Large intestine (tissue), 12 donors: ENCODE measurements at places on chromosomes 1 and 21. TPM values are rescaled to one million over a fixed set of nuclear protein-coding genes. Genes with fewer than 3 reads are reported as not detected.

Gene FCAMR
- polyA plus RNA-seq = 5.3 TPM

DNA sequence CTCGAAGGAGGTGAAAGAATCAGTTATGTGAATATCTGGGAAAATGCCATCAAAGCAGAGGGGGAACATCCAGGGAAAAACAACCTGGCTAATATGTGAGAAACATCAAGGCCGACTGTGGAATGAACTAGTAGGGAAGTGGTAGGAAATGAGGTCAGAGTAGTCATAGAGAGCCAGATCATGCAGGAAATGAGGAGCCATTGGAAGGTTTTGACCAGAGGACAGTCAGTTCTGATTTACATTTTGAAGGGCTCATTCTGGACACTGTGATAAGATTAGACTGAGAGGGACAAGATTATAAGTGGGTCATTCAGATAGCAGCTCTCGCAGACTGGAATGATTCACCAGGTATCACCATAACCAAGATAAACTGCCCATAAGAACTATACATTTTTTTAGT lies 63.7 kb downstream of the SYT14 start:
- DNase-seq = no peak

DNA sequence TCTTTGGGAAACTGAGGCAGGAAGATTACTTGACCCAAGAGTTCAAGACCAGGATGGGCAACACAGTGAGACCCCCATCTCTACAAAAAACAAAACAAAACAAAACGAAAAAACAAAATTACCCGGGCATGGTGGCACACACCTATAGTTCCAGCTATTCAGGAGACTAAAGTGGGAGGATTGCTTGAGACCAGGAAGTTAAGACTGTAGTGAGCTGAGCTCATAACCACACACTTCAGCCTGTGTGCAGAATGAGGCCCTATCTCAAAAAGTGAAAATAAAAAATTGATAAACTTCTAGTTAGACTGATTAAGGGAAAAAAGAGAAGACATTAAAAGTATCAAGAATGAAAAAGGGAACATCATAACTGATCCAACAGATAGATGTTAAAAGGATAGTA lies 154.0 kb downstream of the RHOU start:
- DNase-seq = no peak

Gene GPR37L1
- 0.10 TPM for polyA plus RNA-seq

GRCh38 chr1:89201106-89201794 lies 2.5 kb upstream of the GBP4 start:
- DNase-seq = peak; percentile 39

Gene FAM163A
- polyA plus RNA-seq = 5.5 TPM

Gene C1orf210
- polyA plus RNA-seq = 46.2 TPM

DNA sequence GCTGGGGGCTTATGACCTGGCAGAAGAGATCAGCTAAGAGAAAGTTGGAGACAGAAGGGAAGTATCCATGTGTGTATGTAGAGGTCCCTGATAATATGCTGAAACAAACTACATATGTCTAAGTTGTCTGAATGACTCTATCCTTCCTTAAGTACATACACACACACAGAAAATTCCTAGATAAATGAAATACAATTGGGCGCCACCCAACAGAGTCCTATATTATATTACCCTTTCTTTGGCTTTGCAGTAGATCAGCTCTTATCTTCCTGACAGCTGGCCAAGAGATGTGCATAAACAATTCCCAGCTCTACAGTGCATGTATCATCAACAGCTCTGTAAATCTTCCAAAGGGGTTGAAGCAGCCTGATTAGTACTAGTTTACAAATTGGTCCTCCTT lies 40.1 kb downstream of the SORT1 start:
- DNase-seq = no peak

GRCh38 chr1:226871636-226872327 lies 1.4 kb downstream of the PSEN2 start:
- DNase-seq = no peak

Gene MXRA8
- polyA plus RNA-seq = 346 TPM

- no peak for DNase-seq
Measured at GRCh38 chr1:183143576-183144315, 42.3 kb upstream of the LAMC2 start.

Gene AJAP1
- polyA plus RNA-seq = 0.57 TPM

Gene MMEL1
- polyA plus RNA-seq = 14.3 TPM

DNA sequence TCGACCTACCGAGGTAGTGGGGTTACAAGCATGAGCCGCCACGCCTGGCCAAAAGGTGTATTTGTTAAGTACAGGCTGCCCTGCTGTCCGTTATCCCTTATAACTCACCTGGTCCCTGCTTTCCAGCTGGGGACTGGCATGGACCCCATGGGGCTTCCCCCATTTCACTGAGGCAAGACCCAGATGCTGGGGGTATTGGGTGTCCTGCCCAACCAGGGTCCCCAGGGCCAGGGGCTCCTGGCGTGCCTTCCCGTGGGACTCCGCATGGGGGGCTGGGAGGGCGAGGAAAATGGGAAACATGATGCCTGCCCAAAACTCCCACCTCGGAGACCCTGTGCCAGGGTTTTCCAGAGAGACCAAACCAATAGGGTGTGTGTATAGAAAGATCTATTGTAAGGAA lies 64.4 kb downstream of the FAAP20 start:
- DNase-seq = no peak

Gene TRABD2B
- polyA plus RNA-seq = 3.0 TPM

Gene OR2L2
- polyA plus RNA-seq = 0.52 TPM

DNA sequence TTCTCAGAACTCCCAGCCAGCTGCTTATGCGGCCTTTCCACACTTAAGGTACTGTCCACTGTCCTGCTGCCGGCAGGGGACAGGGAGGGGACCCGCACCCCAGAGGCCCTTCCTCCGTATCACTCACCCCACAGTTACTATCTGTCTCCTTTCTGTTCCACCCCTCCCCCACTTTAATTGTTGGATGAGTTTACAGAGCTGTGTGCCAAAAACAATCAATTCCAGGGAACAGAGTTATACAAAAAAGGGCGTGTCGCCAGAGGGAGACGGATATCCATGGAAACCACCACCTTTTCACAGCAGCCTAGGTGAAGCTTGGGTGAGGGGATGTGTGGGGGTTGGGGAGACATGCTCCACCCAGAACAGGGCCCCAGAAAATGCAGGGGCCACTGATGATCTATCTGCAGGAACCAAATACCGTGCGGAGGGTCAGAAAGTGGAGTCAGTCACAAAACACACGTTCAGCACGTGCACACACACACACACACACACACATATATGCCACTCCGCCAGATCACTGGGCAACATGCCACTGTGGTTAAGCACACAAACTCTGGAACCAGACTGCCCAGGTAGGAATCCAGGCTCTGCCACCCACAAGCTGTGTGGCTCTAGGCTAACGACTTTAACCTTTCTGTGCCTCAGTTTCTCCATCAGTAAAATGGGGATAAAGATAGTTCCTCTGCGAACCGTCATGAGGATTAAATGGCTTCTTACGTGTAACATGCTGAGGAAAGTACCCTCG lies 30.5 kb downstream of the CASZ1 start:
- no peak for DNase-seq

Gene SYCP1
- polyA plus RNA-seq = not detected

DNA sequence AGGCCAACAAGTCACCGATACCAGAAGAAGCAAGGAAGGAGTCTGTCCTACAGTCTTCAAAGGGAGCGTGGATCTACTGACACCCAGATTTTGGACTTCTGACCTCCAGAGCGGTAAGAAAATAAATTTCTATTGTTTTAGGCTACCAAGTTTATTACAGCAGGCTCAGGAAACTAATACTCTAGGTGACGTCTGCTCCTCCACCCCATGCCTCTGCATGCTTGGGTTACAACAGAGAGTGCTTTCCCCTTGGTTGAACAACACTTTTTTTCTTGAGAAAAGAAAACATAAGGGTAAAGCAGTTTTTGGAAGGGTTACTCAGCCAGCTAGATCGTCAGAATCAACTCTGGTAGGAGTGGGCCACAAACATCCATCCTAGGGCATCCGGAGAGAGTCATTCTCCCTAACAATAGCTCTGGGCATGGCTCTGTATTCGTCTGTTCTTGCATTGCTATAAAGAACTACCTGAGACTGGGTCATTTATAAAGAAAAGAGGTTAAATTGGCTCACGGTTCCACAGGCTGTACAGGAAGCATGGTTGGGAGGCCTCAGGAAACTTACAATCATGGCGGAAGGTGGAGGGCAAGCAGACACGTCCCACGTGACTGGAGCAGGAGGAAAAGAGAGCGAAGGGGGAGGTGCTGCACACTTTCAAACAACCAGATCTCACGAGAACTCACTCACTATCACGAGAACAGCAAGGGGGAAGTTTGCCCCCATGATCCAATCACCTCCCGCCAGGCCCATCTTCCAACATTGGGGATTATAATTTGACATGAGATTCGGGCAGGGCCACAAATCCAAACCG lies 22.2 kb upstream of the DNAJC11 start:
- DNase-seq = no peak

Gene COL9A2
- polyA plus RNA-seq = 11.0 TPM

DNA sequence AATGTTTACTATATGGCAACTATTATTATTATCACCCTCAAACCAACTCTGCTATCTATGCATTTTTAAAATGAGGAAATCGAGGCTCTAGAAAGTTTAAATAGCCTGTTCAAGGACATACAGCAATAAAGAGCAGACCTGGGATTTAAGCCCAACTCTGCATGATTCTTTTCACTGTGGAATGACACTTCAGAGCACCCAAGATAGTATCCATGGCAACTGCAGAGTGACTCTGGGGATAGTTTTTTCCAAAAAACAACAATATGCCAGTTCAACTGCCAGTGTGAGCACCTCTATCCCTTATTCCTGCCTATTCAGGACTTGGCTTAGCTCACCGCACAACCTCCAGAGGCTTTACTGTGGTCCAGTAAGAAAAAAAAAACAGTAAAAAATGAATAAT lies 293.9 kb downstream of the BRINP2 start:
- DNase-seq = no peak

DNA sequence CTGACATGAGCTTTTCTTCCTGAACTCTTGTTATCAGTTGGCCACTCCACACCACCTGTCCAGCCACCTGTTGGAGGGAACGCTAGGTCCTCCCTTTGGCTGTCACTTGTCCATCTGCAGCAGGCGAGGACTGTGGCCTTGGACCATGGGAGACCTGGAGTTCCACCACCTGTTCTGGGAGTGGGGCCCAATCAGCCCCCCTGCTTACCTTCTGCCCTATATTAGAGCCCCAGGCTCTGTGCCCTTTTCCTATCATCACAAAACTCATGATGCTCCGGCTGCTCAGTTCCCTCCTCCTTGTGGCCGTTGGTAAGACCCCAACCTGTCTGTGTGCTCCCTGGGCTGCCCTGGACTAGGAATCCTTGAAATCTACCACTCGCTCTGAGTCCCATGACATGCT lies at the start of gene CELA3A:
Gene CELA3A (plus strand): TSS at position 249 of the 400 bp plus-strand sequence. CDS start 18 bp downstream, at position 267.
- no peak for DNase-seq

- DNase-seq = no peak
Measured at GRCh38 chr1:172895761-172896160, 155.0 kb downstream of the TNFSF18 start.

DNA sequence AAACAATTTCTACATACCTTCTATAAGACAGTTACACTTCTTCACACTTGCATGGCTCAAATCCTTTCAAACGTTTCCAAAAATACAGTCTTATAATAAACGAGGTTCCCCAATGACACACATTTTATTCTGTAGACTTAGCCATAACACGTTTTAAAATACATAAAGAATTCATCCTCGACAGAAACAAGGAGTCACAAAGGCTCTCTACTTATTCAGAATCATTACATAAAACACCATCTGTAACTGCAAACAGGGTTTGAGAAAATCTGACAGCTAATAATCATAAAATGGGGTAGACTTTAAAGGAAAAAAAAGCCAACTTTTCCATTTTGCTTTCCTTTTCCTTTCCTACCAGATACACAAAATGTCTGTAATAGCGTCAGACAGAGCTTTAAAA lies 1.8 kb downstream of the PIK3R3 start:
- DNase-seq = no peak

DNA sequence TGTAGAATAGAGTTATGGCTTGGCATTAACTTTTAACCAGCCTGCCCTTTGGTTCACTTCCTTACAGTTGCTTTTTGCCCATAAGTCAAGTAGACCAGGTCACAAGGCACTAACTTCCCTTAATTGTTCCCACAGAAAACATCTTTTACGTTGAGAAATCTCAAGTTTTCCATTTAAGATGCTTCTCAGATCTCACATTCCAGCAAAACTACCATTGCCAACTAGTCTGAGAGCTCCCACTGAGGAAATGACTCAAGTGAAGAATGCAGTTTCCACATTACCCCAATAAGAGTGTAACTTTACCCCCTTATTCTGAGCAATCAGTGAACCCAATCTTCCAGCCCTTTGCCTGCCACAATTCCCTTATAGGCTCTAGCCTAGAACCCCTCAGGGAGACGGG lies 502.2 kb upstream of the OLFM3 start:
- no peak for DNase-seq

DNA sequence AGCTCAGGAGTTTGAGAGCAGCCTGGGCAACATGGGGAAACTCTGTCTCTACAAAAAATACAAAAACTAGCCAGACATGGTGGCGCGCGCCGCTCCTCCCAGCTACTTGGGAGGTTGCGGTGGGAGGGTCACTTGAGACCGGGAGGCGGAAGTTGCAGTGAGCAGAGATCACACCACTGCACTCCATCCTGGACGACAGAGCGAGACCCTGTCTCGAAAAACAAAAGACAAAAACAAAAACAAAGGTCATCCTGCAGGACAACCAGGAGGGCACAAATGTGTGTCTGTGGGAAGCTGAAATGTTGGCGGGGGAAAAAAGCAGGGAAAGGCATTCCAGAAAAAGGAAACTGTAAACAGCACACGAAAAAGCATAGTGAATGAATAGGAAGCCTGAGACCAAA lies 104.1 kb upstream of the HNRNPU start:
- DNase-seq = no peak

DNA sequence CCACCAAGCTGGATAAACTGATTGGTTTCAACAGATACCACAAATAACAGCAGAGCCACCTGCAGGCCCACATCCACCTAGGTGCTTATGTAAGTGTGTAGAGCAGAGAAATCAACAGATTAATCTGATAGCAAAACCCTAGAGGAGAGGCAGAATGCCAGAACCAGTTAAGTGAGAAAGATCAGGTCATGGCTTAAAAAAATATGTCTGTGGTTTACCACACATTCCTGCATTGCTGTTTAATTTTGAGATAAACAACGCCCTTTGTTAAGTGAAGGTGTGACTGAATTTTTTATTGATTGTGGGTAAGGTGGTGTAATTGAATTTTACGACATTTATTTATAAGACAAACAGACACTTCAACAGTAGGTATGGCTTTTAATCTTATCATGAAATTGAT lies 21.2 kb downstream of the CRNN start:
- DNase-seq = no peak

Gene CFAP410
- polyA plus RNA-seq = 33.0 TPM

GRCh38 chr1:99004861-99005442 lies at the start of gene PLPPR5:
Gene PLPPR5, minus strand, starts transcription at chr1:99004861. Its CDS starts 190 bp downstream, at chr1:99004671.
- no peak for DNase-seq

GRCh38 chr1:25747046-25747719 lies 52.8 kb upstream of the SELENON start:
- no peak for DNase-seq

GRCh38 chr1:78471890-78472620 lies 18.7 kb upstream of the PTGFR start:
- DNase-seq = no peak
